ENCODE measurements at places on chromosomes 16 and 17.

DNA sequence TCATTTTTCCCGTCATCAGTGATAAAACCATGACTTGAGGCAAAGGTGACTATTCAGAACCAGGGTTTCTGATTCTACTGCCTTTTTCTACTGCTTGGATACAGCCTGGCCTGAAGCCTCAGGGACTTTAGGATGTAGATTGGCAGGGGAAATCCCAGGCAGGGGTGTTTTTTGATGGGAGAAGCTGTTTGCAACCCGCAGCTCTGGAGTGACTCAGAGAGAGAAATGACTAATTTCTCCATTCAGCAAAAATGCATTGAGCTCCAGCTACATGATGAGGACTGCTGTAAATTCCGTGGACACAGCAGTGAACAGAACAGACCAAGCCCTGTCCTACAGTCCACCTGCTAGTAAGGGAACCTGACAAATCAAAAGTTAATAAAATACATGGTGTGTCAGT lies 560.6 kb downstream of the CDH13 start:
- no peak for DNase-seq

DNA sequence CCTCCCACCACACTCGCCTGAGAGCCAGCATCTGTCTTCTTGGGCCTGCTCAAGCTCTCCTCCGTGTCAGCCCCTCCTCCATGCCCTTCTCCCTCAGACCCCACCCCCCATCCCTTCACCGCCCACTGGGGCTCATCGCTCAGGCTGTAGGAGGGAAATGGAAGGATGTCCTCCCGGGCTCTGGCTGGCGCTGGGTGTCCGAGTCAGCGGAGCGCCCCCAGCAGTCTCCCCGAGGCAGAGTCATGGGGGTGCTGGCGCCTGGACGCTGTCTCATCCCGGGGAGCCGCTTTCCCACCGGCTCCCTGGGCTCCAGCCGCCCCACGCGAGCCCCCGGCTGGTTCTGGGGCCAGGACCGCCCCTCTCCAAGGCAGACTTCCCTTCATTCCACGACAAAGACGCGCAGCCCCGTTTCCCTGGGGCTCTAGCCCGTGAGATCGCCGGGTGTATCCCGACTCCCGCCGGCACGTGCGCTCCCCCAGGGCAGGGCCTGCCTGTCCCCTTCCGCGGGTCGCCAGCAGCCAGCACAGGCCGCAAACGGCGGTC lies 428 bp upstream of the ANTKMT start:
- DNase-seq = no peak

- no peak for DNase-seq
Observed at GRCh38 chr17:68341482-68341881, 50.2 kb downstream of the ARSG start.

DNA sequence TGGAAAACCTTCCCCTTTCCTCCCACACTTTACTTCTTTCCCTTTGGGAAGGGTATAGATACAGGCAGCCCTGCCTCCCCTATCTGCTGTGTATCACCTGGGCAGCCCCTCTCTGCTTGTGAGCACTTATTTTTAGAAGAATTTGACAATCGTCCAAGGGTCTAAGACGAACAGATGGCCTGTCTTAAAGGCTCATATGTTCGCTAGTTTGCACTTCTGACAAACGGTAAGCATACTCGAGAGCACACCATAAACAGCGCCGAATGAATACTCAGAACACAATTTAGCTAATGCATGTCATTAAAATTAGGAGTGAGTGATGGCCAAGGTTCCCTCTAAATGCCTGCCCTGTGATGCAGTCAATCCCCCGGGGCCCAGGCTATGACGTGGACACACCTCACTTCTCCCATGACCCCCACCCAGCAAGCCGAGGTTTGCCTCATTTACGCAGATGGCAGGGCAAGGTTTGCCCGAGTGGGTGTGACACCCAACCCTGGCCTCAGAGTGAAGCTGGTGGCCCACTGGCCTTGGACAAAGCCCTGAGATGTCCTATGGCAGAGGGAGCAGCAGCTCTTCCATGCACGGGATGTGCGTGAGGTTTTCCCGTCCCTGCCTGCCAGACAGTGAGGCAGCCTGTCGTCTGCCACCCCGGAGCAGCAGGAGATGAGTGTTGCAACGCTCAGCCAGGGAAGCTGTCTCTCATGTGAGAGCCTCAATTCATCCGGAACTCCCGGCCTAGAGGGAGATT lies 125.2 kb downstream of the C16orf78 start:
- DNase-seq = no peak

DNA sequence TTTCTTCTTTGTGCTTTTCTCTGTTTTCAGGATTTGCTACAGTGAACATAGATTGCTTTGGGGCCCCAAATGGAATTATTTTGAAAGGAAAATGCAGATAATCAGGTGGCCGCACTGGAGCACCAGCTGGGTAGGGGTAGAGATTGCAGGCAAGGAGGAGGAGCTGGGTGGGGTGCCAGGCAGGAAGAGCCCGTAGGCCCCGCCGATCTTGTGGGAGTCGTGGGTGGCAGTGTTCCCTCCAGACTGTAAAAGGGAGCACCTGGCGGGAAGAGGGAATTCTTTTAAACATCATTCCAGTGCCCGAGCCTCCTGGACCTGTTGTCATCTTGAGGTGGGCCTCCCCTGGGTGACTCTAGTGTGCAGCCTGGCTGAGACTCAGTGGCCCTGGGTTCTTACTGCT lies 1.2 kb downstream of the STH start:
- DNase-seq = no peak

DNA sequence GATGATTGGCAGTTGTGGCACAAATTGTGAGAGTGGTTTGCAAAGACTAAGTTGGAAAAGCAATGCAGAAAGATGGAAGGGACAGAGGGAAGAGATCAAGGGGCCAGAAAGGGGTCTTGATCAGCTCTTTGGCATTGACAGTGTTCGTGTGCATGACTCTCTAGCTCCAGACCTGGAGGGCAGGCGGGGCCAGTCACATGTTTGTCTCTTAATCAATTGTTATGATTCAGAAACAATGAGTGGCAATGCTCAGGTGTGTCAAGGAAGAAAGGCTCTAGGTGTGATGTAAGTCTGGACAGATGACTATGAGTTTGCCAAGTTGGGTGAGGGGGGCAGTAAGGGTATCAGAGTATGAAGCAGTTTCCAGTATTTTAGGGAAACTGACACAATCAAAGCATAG lies 32.1 kb downstream of the WSB1 start:
- DNase-seq = no peak

- no peak for DNase-seq
Observed at GRCh38 chr16:7438601-7439000, 106.0 kb downstream of the RBFOX1 start.

DNA sequence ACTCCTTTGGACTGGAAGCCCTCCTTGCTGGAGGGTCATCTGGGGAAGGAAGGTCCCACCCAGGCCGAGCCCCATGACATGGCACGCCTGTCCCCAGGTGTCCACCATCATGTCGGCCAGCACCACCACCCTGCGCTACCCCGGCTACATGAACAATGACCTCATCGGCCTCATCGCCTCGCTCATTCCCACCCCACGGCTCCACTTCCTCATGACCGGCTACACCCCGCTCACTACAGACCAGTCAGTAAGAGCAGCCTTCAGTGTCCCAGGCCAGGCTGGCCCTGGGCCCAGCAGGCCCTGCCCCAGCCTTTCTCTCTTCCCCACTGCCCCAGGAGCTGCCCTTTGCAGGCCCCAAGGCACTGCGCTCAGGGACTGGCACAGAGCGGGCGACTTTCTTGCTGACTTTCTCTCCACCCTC lies 6.5 kb downstream of the TUBG2 start:
- DNase-seq = no peak

GRCh38 chr17:29720551-29720950 lies 97.8 kb upstream of the CORO6 start:
- DNase-seq = no peak

GRCh38 chr16:82583422-82583821 lies 43.3 kb upstream of the CDH13 start:
- no peak for DNase-seq

DNA sequence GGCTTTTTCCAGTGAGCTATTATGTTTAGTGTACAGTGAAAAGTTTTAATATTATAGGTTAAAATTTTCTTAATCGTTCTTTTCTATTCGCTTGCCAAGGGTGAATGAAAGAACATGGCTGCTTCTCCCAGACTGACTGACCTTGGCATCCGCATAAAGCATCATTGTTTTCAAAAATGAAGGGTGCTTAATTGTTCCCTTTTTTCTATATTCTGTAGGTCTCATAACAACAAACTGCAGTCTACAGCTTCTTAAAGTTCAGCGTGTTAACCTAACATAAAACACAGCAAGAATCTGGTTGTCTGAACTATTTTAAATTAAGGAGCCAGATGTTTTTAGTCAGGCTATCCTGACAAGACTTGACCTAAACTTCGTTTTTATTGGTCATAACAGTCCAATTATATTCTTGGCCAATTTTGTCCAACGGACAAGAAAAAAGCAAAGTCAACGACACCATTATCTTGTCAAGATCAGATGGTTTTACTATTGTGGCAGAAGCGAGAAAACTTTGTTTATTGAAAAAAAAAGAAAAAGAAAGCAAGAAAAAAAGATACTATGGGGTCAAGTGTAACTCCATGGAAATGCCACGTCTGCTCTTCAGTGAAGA lies 14.1 kb downstream of the C17orf58 start:
- DNase-seq = no peak

GRCh38 chr16:12468552-12468951 lies 335.1 kb downstream of the CPPED1 start:
- DNase-seq = no peak

DNA sequence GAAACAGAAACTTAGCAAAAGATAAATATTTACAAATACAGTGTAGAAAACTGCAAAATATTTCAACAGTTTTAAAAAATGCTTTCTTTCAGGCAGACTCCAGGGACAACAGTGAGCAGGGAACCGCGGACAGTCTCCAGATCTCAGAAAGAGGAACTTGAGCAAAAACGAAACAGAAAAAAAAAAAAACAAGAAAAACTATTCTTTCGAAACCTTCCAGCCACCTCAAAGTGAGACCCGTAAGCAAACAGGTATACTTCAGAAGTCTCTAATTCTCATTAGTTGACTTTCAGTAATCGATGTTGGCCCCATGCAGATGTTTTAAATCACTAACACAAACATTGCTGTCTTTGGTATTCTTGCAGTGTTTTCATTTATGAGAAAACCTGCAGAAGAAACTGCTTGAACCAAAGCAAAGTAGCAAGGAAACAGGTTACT lies 15.7 kb upstream of the CCL1 start:
- no peak for DNase-seq

DNA sequence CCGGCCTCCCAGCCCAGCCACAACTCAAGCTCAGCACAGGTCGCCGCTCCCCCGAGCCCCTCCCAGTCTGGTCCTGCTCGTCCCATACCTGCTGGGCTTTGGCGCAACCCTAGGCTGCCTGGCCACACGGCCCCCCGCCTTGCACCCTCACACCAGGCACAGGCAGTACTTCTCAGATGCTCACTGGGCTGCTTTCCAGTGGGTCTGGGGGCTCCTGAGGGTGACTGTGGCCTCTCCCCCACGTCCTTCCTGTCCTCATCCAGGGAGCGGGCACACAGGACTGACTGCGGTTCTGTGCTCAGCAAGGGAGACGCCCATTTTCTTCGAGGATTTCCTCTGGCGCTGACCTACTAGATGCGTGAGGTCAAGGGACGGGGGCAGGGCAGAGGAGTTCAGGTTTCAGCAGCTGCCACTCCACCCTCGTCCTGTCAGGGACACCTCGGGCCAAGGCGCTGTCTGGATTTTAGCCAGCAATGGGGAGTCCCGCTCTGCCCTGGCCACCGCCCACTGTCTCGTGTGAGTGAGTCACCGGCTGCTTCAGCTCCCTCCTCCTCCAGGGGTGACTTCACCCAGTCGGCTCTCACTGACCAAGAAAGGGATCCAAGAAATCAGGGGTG lies 115.8 kb downstream of the NPIPB11 start:
- peak; percentile 10 for DNase-seq

DNA sequence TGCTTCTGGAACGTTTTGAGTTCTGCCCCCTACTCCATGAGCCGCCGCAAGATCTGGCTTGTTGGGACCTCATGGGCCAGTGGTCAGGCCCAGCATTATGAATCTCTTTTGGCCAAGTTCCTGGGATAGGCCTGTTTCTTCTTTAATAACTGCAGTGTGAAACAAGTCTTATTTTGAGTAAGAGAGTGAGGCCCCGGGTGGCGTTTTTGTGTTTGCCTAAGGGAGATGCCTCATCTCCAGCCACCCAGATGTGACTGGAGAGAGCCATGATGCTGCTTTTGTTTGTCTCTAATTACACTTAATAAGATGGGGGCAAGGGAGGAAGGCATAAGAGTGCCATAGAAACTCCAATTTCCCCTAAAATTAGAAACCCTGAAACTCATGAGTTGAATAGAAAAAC lies 39.8 kb downstream of the KSR1 start:
- DNase-seq = no peak

All from stimulated activated CD8-positive, alpha-beta memory T cell treated with anti-CD3 and anti-CD28 coated beads, Interleukin-4, amount 100 ng/mL, for 4 hours (primary cell).